ENCODE measurements at places on chromosomes 11 and 22.
A peak's percentile ranks its signal among the peaks of the same experiment; 100 is the strongest.

DNA sequence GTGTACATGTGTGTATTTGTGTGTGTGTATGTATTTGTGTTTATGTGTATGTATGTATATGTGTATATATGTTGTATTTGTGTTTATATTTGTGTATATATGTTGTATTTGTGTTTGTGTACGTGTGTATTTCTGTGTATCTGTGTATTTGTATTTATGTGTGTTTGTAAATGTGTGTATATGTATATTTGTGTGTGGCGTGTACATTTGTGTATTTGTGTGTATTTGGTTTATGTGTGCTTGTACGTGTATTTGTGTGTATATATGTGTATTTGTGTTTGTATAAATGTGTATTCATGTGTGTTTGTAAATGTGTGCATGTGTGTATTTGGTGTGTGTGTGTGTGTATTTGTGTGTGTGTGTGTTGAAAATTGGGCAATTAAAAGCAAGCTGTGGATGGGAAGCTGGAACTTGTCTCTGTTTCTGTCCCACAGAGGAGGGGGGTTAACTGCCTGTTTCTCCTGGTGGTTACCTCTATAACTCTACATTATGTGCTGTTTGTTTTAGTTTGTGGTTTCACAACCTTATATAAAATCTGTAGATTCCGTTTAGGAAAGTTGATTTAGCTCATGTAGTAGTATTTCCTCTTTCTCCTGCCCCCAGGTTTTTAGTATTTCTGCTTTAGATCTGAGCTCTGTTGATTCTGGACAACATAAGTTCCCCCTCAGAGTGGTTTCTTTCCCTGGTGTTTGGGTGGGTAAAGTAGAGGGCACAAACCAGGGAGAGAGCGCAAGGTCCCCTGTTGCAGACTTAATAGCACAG, 28.9 kb downstream of the AP2A2 start:
- no peak for DNase-seq

- no peak for DNase-seq
These were observed 3.6 kb upstream of the SLC15A3 start for GRCh38 chr11:60955571-60955970.

DNA sequence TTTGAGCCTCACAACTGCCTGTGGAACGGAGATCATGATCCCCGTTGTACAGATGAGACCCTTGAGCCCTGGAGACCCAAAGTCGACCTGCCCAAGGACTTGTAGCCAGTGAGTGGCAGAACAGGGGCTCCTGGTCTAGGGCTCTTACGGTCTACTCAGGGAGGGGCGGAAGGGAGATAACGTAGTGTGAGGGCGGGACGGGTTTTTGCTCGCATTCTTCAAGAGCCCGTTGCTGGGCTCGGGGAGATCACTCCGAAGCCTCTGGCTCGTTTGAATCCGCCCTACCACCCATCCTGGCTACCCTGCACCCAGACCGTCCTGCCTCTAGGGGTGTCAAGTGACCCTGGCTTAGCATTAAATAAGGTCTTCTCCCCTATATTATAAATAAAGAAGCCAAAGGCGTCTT, 639 bp downstream of the CRY2 start:
- DNase-seq = peak; percentile 56

DNA sequence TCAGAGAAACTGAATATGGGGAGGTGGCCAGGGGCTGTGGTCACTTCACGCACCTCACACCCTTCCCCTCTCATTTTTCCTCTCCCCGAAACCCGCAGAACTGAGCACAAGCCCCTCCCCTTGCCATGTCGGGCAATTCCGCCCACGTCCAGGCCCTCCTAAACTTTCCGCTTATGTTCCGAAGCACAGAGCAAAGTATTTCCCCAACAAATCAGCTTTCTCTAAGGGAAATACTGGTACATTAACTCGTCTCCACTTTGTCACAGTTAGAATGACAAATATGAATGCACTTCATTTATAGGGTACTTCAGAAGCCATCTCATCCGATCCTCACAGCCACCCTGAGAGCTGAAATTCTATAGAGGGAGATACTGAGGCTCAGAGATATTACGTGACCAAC, 94.7 kb upstream of the TMEM45B start:
- DNase-seq = no peak
